Inflammatory macrophage treated with lipopolysaccharide for 4 hours (primary cell): ENCODE measurements at places on chromosomes 16 and 17.

DNA sequence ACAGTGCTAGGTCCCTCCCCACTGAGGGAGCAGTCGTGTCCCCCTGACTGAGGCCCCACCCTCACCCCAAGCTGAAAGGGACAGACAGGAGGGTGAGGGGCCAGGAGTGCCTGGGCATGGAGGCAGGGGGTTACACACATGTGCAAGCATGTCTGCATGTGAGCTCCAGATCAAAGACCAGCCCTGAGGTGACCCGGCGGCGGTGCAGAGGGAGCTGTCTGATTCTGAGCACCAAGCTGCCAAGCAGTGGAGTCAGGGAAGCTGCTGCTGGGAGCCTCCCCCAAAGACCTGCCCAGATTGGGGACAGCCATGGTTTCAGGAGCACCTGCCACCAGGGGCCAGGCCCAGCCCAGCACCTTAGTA, 5.5 kb downstream of the DLX3 start:
- DNase-seq, result no peak

DNA sequence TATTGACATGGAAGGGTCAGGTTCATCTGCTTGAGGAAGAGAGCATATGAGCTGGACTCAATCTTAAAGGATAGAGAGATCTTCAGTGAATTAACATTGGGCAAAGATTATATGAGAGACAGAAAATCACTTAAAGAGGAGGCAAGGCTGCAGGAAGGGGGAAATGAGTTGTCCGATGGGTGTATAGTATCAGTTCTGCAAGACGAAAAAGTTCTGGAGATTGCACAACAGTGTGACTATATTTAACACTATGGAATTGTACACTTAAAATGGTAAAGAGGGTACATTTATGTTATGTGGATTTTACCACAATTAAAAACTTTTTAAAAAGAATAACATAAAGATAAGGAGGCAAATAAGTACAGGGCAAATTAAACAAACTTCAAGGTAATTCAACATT, 80.7 kb downstream of the HELZ start:
- DNase-seq, result peak; percentile 83

DNA sequence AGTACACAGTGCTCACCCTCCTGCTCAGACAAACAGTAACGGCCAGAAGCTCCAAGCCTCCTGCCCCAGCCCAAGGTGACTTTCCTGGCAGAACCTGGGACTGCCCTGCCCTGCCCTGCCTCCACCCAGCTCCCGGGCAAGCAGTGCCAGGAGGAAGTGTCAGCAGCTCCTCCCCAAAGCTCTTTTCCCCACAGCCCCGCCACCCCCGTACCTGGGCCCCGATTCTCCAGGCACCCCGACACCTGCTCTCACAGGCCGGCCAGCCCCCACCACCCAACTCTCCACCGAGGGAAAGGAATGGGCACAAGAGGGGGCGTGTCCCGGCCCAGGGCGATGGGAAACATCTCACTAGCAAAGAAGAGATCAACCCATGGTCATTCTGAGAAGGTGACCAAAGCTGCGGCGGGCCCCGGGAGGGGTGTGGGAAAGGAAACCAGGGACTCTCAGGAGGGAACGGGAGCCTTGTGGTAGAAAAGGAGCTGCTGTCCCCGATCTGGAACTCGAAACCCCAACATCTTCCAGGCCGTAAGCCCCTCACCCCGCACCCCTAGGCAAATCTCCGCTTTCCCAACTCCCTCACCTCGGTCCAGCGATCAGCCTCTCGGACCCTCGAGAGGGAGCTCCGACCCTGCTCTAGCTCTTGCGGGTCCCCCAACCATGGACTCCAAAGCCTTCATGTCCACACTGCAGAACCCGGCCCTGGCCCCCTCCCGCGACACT, 1.2 kb downstream of the BCAR1 start:
- no peak for DNase-seq

DNA sequence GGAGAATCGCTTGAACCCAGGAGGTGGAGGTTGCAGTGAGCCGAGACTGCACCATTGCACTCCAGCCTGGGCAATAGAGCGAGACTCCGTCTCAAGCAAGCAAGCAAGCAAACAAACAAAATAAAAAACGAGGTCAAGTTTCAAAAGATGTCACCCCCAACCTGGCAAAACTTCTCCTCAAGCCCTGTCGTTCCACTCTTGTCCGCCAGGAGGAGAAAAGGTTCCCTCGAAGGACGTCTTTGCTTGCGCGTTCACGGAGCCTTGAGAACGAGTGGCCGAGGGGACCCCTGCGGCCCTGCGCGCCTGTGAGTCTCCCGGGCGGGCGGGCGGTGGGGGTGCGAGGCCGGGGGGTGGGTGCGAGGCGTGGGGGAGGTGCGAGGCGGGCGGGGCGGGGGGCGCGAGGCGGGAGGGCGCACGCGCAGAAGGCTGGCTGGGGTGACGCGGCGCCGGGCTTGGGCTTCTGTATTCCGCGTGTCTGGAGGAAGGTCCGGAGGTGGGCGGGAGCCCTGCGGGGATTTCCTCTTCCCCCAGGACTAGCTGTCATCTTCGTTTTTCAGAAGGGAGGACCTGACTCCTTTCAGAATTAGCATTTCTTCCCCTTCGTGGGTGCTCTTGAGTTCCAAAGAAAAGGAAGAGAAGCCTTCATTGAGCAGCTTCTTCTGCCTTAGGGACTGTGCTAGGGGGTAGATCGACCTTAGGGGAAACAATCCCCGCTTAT, 3.7 kb downstream of the SLC52A1 start:
- peak; percentile 98 for DNase-seq

GRCh38 chr17:39073916-39074315, 77.5 kb downstream of the PLXDC1 start:
- no peak for DNase-seq

GRCh38 chr17:82957469-82957795, 117.6 kb upstream of the ZNF750 start:
- no peak for DNase-seq

DNA sequence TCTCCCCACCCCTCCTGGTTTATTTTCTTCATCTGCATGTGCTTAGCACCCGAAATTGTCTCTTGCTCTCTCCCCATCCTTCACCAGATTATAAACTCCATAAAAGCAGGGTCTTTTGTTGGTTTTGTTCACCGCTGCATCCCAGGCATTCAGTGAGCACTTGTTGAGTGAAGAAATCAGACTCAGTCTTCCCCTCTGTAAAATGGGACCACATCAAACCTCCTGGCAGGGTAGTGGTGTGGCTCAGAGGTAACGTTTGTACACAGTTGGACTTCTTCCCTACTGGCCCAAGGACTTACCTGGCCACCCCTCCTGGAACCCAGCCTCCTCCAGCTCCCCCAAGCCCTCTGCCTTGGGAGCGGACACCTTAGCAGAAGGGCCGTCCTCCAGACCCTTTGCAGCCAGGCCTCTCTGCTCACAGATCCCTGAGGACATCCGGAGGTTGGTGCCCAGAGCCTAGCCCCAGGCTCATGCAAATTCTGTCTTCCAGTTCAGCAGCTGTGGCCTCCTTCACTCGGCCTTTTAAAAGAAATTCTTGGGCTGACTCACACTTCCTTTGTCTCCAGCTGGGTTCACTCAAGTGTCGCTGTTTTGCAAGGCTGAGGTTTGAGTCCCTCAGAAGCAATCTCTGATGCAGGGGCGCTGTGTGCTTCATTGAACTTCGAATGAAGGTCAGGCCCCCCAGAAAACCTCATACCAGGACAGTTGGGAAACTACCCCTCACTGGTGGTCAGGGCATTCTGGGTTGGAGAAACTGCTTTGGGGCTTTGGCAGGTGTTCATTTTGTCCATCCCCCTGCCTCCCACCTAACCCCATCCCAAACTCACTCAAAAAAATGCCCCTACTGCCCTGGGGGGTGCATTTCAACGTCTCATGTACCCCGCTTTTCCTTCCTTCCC, 16.8 kb upstream of the RMI2 start:
- DNase-seq, result peak; percentile 95

DNA sequence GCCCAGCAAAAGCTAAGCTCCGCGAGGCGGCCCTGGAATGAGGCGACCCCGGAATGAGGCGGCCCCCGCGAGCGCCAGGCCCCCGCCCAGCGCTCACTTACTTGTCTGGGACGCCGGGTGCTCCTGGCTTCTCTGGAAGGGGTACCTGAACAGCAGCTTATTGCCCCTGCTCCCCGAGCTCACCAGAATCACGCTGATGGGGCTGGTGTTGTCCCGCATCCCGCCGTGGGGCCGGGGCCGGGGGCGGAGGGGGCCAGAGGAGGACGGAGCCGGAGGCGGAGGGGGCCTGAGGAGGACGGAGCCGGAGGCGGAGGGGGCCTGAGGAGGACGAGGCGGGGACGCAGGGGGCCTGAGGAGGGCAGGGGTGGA, 440 bp downstream of the NPRL3 start:
- DNase-seq, result no peak

- DNase-seq, result no peak
These were observed 20.0 kb downstream of the ABHD15 start for GRCh38 chr17:29546830-29547229.

DNA sequence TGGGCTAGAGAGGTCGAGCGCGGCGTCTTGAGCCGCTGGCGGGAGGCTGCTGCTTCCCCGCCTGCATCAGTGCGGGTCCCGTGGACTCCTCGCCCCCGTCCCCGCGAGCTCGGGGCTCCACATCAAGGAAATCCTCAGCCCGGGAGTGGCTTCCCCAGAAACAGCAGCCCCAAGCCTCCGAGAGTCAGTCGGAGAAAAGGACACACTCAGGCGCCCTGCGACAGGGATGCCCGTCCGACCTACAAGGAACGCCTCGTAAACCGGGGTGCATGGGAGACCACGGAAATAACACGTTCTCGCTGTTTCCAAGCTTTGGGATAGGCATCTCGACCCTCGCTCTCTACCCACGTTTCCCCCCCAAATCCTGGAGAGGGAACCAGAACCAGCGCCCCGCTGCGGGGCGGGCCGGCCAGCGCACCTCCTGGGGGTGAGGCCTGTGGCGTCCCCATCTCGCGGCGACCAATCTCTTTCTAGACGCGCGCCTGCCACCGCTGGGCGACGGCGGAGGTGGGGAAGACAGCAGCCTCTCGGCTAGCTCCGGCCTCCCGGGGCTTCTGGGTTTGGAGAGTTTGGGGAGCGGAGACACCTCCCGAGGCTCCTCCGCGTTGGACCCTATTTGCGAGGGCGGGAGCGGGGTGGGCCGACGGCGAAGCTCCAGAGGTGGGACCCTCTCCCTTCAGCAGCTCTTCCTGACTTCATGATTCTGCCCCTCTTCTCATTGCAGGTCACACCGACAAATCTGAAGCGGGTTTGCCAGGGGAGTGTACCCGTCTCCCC, 759 bp upstream of the TP53I13 start:
- peak; percentile 54 for DNase-seq

- peak; percentile 63 for DNase-seq
These were observed 300.6 kb downstream of the SEC14L1 start for GRCh38 chr17:77441130-77441920.

GRCh38 chr17:57657211-57657610, 87.9 kb downstream of the CCDC182 start:
- DNase-seq, result no peak

- DNase-seq, result no peak
These were observed 11.0 kb downstream of the GOT2 start for GRCh38 chr16:58723109-58723508.

DNA sequence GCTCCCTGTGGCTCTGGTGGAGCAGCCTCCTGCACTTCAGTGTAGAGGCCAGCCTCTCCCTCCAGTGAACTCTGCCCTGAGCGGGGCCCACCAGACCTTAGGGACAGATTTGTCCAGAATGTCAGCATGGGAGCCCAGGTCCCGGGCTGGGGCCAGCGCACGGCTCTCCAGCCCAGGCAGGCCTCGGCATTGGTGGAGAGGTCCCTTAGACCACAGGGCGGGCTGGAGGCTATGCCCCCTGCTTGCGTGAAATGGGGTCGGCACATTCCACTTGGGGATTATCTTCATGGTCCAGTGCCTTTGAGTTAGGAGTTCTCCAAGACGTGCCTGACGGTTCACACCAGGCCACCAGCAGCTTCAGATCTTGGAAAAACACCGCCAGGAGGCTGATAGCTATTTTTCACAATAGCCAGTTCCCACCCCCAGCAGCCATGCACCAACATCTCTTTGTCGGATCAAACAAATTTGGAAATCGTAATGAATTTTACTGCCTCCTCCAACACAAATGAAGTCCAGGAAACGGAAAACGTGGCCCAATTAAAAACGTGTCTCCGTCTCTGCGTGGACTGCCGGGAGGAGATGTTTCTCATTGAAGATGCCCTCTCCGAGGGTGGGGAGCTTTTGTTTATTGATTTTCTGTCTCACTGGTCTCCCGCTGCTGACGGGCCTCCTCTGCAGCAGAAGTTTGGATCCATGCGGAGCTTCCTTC, 110.0 kb upstream of the CIBAR2 start:
- no peak for DNase-seq

- no peak for DNase-seq
These were observed 425.4 kb upstream of the PSMD7 start for GRCh38 chr16:73871088-73871733.

GRCh38 chr17:38541281-38541680, 64.5 kb downstream of the SRCIN1 start:
- DNase-seq, result no peak

DNA sequence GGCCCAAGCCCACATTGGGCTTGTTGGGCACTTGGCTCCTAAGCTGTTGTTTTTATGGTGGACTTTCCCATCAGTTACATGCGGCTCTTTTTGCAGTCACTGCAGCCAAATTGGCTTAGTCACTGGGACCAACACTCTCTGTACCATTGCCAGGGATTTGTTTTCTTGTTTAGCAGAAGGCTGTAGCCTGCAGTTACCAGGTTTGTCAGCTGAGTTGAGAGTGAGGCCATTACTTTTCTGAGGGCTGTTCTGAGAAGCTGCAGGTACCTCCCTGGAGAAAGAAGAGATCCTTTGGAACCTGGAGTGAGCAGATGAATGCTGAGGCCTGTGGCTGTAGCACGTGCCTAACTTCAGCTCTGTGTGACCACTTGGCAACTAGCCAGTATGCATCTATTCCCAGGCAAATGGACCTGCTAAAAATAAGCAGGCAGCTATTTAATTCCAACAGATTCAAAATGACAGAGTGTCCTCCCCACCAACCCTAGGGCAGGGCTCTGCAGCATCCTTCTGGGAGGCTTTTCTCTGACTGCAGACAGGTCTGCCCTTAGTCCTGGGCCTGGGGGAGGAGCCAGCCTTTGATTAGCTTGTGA, 12.9 kb downstream of the AKAP1 start:
- no peak for DNase-seq

- DNase-seq, result peak; percentile 55
These were observed 80.8 kb downstream of the OMG start for GRCh38 chr17:31216031-31216751.

DNA sequence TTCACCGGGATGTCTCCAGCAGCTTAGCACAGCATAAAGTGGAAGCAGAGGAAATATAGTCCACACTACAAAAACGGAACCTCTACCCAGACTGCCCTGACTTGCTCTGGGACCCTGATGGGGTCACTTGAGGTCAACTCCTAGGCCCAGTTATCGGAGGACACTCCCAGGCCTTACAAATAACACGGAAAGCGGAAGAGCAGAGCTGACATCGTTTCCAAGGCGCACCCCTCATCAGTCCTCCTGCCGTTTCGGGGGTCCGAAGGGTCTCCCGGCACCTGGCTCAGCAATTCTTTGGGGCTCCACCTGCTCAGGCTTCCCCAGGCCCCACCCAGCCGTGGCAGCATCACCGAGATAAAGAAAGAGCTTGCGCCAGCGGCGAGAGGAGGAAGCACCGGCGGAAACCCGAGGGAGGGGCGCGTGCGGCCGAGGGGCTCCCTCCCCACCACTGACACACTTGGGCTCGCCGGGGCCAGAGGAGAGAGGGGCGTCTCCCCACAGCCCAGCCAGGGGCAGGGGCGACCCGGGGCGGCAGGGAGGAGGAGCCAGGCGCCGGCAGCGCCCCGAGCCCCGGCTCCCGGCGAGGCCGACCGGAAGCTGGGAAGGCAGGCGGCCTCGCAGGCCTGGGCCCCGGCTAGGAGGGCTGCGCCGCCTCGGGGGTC, 727 bp downstream of the CORO7 start:
- DNase-seq, result peak; percentile 90
